ENCODE measurements at places on chromosomes 3 and 15. TPM values are rescaled to one million over a fixed set of nuclear protein-coding genes. Genes with fewer than 3 reads are reported as not detected.

- no peak overlapping the region for H3K4me3 ChIP-seq
- no peaks in the 10 kb centered on the region for H3K36me3 ChIP-seq
- peaks cover 11% of the 10 kb centered on the region for H3K4me1 ChIP-seq
- peaks cover 31% of the 10 kb centered on the region for H3K27me3 ChIP-seq
- DNase-seq: no peak
- no peak overlapping the region for H3K27ac ChIP-seq
These were observed 43.5 kb upstream of the ETV5 start for GRCh38 chr3:186152361-186152798.

Gene CCR8
- 1.2 TPM for total RNA-seq

GRCh38 chr15:94856267-94856854 is 625.0 kb downstream of the MCTP2 start:
- no peaks in the 10 kb centered on the region for H3K4me1 ChIP-seq
- no peak for DNase-seq
- no peak overlapping the region for H3K4me3 ChIP-seq
- H3K27ac ChIP-seq: no peak overlapping the region
- H3K36me3 ChIP-seq: no peaks in the 10 kb centered on the region

GRCh38 chr3:94735354-94735753 is 672.5 kb downstream of the NSUN3 start:
- H3K27ac ChIP-seq: no peak overlapping the region
- no peak for DNase-seq
- H3K4me1 ChIP-seq: no peaks in the 10 kb centered on the region
- H3K27me3 ChIP-seq: no peaks in the 10 kb centered on the region
- H3K36me3 ChIP-seq: no peaks in the 10 kb centered on the region

GRCh38 chr3:64974401-64974800 is 286.6 kb upstream of the ADAMTS9 start:
- no peaks in the 10 kb centered on the region for H3K27me3 ChIP-seq
- no peak overlapping the region for H3K27ac ChIP-seq
- no peaks in the 10 kb centered on the region for H3K36me3 ChIP-seq
- no peaks in the 10 kb centered on the region for H3K4me1 ChIP-seq

Gene AMT
- 10.3 TPM for total RNA-seq

DNA sequence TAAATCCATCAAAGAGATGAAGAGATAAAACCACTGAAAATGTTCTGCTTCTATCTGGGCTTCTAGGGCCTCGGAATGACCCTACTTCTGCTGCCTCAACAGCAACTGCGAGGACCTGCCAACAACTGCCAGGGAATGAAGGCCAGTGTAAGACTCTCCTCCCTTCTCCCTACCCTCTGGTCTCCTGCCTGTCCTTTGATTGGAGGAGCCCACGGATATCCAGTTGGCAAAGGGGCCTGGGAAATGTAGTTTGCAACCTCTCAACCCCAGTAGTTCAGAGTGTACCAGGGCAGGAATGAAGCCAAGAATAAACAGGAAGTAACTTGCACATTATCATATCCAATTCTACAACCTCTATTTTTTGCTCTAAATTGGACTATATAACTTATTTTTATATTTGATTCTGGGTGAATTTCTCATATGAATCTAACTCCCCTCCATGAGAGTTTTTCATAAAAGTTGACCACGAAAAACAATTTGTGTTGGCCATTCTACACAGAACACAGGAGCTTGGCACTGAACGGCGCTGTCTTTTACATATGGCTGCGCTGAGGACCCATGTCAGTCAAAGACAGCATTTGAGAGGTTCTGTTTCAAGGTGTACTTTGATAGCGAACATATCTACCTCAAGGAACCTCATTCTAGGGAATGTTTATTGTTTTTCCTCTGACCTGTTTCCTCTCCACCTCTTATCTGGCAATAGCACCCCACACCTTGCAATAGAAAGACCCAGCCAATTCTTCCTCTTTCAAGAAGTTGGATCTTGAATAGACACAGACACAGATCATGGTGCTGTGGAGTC is 91.1 kb upstream of the RNF7 start:
- no peak overlapping the region for H3K27ac ChIP-seq
- no peak for DNase-seq
- H3K27me3 ChIP-seq: peaks cover 3% of the 10 kb centered on the region
- no peaks in the 10 kb centered on the region for H3K36me3 ChIP-seq

DNA sequence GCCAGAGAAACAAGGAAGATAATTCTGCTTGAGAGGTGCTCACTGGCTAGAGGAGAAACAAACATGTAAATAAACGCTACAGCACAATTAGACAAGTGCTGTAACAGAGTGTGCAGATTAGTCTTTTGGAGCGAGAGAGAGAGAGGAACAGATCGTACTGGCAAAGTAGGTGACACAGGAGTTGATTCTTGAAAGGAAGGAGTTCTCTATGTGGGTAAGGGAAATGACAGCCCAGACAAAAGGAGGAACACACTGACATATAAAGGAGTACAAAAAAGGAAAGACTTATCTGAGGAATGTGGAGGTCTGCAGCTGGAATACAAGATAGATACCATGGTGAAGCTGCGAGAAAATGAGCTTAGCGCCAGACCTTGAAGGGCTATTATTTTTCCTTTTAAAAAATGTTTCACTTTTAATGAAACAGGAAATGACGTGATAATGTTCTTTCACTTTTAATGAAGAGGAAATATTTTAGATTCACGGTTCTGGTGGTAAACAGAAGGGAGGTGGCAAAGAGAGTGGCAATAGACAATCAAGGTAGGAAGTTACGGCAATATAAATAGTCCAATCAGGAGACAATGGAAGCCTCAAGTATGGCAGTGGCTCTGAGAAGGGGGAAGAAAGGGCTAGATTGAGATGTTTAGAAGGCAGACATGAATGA is 202.9 kb downstream of the VPS13C start:
- H3K4me1 ChIP-seq: no peaks in the 10 kb centered on the region
- no peak overlapping the region for H3K27ac ChIP-seq
- H3K4me3 ChIP-seq: no peak overlapping the region
- peaks cover 1% of the 10 kb centered on the region for H3K36me3 ChIP-seq
- no peak for DNase-seq

Gene PAQR9
- total RNA-seq: not detected

DNA sequence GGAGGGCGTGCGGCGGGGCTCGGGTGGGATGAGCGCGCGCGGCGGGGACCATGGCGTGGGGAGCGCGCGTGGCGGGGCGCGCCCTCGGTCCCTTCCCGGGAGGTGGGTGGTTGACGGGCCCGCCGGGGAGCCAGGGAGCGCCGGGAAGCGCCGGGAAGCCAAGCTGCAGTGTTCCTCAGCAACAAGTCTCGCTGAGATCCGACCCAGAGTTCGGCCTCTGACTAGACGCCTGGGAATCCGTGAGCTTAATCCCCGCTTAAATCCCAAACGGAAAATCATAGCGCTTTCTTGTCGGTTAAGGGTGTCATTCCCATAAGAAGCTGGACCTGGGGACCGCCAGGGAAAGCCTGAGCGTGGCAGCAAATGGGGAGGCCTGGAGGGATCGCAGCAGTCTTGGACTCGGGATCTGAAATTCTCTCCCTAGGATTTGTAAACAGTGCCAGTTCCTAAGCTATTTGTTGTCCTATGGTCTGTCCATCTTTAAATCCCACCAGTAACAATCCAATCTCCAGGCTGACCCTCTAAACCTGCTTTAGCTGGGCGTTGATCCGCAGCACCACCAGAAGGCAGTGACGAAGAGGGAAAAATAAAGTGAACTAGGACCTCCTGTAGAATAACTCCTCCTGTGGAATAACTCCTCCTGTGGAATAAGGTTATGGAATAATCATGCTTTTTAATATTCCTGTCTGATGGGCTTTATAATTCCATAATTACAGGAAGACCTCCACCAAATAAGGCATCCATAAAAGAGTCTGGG is 570 bp upstream of the NEDD4 start:
- H3K27ac ChIP-seq: no peak overlapping the region
- H3K27me3 ChIP-seq: peaks cover 42% of the 10 kb centered on the region

DNA sequence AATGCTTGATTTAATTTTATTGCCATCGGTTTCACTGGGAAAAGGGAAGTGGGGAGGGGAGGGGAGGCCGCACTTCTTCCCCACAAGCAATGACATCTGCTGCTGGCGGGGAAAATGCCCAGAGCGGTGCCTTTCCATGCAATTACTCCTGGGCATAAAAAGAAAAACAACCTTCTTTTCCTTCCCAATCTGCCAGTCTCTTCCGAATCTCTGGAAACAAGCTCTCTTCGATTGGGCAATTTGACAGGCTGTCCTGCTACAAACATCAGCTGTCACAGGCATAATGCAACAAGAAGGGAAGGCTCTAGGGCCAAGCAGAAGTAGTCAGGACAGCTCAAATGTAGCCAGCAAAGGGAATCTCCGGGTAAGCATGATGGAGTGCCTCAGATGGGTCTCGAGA is 93.4 kb upstream of the STRIT1 start:
- H3K36me3 ChIP-seq: no peaks in the 10 kb centered on the region
- no peak overlapping the region for H3K4me3 ChIP-seq
- no peak for DNase-seq
- H3K27me3 ChIP-seq: peaks cover 16% of the 10 kb centered on the region

Gene MESP2
- not detected for total RNA-seq

Gene PAQR5
- total RNA-seq: not detected

All from activated naive CD8-positive, alpha-beta T cell treated with anti-CD3 and anti-CD28 coated beads, Interleukin-2, amount 10 ng/mL, durations not matched to agents 7 days and 5 days (primary cell).